ENCODE measurements at places on chromosomes 3 and 15.
A peak's percentile ranks its signal among the peaks of the same experiment; 100 is the strongest.

DNA sequence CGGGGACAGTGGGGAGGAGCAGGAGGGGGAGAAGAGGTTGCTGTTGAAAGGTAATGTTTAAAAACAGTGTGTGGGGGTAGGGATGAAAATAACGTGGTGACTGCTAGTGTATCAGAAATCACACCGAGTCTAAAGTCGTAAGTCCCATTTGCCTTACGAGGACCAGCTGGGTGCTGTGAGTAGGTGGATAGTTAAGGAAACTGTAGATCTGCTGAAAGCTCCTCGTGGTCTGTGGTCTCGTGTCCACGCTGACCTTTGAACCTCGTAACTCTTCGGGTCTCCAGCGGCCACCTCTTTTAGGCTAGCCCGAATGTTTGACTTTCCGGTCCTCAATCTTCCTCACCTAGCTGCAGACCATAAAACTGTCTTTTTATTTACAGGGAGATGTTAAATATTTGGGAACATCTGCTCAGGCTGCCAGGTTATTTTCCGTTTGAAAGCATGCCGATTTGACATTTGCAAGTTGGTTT, 29.3 kb upstream of the ST3GAL6 start:
- peak; percentile 37 for DNase-seq

DNA sequence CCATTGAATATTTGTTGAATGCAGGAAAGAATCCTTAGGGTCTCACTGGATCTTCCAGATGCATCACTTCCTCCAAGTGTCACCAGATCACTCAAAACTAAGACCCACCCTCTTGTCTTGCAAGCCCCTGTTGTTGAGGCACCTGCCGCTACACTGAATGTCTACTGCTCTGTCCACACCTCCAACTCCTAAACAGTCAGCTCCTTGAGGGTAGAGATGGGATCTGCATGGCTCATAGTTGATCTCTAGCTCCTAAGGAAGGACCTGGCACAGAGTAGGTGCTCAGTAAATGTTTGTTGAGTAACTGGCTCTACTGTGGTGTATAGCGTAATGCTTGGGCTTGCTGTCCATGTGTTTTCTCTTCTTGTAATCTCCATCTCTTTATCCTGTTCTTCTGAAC, 8.8 kb downstream of the SLC6A20 start:
- no peak for DNase-seq

- DNase-seq: no peak
Measured at GRCh38 chr3:94083261-94083660, 20.4 kb downstream of the NSUN3 start.

DNA sequence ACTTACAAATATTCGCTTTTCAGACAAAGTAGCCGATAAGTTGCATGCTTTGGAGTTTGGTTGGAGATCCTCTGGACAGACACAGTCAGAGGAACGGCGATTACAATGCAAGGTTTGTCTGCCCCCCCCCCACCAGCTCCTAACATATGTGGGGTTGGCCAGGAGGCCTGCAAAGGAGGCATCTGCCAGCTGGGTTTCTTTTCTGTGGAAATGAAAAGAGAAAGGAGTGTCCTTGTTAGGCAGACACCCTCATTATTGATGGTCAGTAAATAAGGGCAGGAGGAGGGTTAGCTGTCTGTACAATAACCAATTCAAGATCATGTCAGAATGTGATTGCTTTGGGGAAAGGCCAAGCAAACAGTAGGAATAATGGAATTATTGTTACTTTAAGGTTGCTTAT, 49.1 kb downstream of the TLNRD1 start:
- no peak for DNase-seq

DNA sequence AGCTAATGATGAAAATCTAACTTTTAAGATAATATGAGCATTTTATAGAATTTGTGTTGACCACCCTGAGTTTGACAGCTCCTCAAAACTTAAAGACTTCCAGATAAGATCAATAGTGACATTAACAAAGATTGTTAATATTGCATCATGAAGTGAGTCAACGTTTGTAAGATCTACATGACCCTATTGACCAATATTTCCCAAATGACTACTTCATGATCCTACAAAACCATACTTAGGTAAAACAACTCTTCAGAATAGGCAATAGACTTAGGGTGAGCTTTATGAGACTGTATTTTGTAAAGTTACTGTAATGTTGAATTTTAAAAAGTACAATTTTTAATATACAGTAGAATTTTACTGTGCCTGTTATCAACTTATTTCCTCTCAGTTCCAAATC, 422.7 kb upstream of the ALCAM start:
- DNase-seq: no peak

- DNase-seq: no peak
Measured at GRCh38 chr3:12841970-12842328, 584 bp upstream of the RPL32 start.

- DNase-seq: no peak
Measured at GRCh38 chr3:149120051-149120972, 9.1 kb upstream of the HPS3 start.

GRCh38 chr3:78614486-78614885, 1153.3 kb downstream of the ROBO1 start:
- no peak for DNase-seq

- no peak for DNase-seq
Measured at GRCh38 chr3:160622263-160623045, 54.5 kb upstream of the ARL14 start.

DNA sequence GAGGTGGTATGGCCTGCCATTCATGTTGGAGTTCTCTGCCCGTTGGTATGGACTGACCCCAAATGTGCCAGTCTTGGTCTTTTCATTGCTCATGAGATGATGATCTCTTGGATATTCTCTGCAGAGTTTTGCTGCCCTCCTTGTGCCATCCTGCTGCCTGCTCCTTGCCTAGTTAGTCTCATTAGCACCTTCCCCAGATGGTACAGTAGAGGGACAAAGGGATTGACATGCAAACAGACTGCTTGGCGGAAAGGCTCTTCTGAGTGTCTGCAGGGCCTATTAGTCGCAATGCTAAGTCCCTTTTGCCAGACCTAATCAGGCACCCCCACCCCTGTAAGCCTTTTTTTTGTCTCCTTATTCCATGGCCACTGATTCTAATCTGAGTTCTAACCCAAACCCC, 90.6 kb downstream of the ARNT2 start:
- no peak for DNase-seq

- DNase-seq: no peak
Measured at GRCh38 chr3:141184430-141184829, 47.2 kb upstream of the PXYLP1 start.

GRCh38 chr3:63096248-63097058, 181.7 kb upstream of the SYNPR start:
- DNase-seq: no peak

DNA sequence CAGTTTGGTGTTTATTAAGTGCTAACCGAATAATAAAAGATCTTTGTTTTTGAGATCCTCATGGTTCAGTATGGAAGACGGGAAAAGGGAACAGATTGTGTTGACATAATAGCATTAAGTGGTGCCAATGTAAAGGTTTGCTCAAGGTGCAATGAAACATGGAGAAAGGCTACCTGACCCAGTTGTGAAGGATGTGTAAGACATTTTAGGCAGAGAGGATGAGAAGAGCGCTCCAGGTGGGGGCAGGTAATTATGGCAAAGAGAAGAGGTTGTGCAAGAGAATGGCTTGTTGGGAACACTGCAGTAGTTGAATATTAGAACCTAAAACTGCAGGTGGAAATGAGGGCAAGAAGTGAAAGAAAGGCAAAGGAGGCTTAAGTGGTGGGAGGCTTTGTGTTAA, 140.8 kb downstream of the DIPK2A start:
- DNase-seq: no peak

- no peak for DNase-seq
Measured at GRCh38 chr3:69784954-69785514, 45.8 kb downstream of the MITF start.

- DNase-seq: no peak
Measured at GRCh38 chr15:85026304-85027032, 44.8 kb downstream of the PDE8A start.

DNA sequence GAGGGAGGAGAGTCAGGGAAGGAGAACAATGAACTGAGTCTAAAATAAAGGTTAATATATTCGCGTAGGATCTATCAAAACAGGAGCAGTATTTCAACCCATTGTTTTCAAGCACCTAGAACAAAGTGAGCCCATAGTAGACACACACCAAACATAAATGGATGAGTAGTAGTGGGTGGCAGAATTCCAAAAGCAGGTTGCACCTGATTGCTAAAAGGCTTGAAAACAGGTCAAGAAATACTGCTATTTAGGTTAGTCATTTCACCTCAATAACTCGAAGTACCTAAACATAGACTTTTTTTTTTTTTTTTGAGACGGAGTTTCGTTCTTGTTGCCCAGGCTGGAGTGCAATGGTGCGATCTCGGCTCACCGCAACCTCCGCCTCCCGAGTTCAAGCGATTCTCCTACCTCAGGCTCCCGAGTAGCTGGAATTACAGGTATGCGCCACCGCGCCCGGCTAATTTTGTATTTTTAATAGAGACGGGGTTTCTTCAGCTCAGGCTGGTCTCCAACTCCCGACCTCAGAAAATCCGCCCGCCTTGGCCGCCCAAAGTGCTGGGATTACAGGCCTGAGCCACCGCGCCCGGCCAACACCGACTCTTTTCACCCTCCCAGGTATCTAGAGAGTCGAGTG, 855 bp upstream of the ABHD5 start:
- no peak for DNase-seq

GRCh38 chr3:82240322-82240721, 478.9 kb upstream of the GBE1 start:
- no peak for DNase-seq

DNA sequence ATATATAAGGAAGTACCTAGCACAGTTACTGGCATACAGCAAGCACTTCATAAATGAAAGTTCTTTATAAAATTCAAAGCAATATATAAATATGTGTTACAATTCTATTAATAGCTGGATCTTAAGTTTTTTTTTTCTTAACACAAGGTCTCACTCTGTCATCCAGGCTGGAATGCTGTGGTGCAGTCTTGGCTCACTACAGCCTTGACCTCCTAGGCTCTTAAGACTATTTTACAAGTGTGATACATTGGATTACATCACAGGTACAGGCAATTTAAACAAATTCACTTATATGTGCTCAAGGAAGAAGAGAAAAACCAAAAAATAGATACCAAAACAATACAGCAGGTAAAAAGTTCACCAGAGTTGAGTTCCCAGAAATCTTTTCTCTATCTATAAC, 60.6 kb downstream of the ZNF280D start:
- no peak for DNase-seq

- no peak for DNase-seq
Measured at GRCh38 chr15:93485438-93486327, 396.7 kb upstream of the RGMA start.

- peak; percentile 28 for DNase-seq
Measured at GRCh38 chr15:63606308-63606707, 9.1 kb downstream of the FBXL22 start.

DNA sequence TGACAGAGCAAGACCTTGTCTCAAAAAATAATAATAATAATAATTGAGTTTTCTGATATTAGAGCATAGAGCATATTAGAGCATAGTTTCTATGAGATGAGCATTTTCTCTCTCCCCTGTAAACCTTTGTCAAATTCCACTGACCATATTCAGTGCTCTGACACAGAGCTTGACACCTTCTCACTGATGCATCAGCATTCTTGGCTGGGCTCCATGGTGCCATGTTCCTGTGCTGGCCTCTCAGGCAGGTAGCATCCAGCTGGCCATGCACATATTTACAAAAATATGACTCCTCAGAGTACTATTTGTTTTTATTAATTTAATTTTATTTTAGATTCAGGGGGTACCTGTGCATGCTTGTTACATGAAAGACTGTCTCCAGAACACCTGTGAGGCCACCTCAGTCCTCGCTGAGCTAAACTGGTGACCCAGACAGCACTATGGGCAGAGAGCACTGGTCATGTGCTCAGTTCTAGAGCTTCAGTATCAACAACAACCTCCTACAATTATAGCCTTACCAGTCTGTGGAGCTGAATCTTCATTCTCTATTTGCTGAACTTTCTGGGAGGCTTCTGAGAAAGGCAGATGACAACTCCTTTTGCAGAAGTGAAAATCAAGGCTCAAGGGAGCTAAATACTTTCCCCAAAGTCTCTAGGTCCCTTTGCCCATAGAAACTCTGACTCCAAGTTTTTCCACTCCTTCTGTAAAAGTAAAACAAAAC, 21.6 kb upstream of the SLC28A2 start:
- DNase-seq: no peak

DNA sequence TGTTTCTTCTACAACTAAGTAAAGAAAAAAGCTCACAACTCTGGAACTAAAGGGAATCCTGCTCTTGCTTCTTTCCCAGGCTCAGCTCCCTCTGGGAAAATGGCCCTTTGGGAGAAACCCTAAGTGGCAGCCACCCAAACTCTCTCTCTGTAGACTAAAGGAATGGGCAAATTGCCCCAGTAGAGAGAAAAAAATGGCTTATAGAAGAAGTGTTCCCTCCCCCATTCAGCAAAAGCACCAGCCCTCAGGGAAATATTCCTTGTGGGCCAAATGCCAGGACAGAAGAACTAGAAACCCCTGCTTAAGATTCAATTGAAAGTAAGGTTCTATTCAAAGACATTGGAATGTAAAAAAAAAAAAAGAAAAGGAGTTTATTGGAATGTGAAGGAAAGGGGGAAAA, 603.7 kb upstream of the ALCAM start:
- no peak for DNase-seq

GRCh38 chr3:98962951-98963350, 61.5 kb upstream of the DCBLD2 start:
- no peak for DNase-seq

- peak; percentile 24 for DNase-seq
Measured at GRCh38 chr15:73560501-73561117, 72.6 kb downstream of the NPTN start.

GRCh38 chr15:70437089-70437488, 326.3 kb downstream of the UACA start:
- no peak for DNase-seq

DNA sequence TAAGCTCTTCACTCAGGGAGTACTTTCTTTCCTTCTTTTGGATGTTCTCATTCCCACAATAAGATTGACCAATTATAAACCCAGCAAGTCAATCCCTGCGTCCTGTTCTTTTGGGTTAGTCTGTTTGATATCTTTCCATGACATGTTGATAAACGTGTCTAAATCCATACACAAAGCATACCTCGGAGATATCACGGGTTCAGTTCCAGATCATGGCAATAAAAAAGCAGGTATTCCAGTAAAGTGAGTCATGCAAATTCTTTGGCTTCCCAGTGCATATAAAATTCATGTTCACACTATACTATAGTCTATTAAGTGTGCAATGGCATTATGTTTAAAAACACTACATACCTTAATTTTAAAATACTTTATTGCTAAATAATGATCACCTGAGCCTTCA, 667.7 kb downstream of the MAGI1 start:
- no peak for DNase-seq
